ENCODE measurements at places on chromosomes 12 and 14.

DNA sequence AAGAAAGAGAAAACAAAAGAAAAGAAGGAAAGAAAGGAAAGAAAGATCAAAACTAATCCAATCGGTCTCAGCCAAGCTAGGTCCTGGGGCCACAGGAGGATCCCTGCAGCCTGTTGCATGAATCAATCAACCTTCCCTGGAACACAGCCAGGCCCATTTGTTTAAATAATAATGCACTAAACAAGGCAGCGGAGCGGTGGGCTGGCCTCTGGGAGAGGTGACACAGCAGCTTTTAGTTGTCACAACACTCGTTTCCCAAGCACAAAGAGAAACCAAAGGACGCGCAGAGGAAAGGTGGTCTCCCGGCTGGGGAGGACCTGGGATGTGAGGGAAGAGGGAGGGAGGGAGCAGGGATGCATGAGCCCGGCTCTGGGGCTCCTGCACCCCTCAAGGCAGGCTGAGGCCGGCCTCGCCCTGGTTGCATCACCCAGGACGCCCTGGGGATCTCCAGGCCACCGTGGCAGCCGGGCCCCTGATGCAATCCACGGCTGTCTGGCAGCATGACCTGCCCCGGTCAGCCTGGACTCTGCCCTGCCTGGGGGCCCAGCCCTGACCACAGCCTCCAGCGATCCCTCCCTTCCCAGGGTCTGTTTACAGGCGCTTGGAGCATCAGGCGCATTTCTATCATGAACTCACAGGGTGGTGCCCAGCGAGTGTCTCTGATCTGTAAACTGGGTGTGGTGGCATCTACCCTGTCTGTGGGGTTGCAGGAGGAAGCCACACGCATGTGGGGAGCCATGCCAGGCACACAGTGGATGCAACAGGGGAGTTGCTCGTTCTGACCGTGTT, 32.5 kb downstream of the MMP17 start:
- DNase-seq = peak; percentile 83

- DNase-seq = no peak
Observed at GRCh38 chr12:28869197-28869596, 279.9 kb upstream of the FAR2 start.

DNA sequence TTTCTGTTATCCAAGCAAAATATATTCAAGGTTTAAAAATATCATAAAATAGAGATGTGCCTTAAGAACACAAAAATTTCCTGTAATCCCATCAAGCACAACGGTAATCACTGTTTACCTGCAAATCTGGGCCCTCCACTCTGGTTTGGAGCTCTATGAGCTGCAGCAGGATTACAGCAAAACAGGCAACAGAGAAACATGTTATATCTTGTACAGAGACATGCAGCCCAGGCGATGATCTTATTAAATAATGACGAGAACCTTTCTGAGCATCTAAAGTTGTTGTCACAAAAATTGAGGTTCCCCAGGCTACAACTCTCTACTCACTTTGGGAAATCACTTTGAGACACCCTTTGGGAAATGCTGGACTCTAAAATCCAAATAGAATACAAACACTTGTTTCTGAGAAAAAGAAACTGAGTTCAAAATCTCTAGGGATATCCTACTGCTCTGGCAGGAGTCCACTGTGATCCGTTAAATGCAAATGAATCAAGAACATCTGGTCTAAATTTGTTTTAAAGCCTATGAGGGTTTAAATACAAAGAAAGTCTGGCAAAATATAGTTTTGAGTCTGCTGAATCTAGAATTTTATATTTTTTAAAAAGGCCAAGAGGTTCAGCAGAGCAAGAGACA, 36.3 kb downstream of the STON2 start:
- no peak for DNase-seq

DNA sequence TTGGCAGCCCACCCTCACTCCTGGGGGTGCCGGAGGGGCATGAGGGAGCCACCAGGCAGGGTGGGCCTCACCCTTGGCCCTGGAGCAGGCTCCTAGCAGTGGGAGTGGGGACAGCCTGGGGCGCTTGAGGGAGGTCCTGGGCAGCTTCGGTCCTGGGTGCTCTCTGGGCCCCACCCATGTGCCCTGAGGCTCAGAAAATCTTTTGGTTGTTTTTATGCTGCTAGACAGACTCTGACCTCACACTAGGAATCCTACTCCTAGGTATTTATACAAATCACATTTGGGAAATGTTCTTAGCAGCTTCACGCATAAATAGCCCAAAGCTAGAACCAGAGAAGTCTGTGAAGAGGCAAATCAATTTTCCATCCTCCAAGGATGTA, 10.9 kb upstream of the ULK1 start:
- no peak for DNase-seq

- DNase-seq = no peak
Observed at GRCh38 chr12:93862424-93862823, 185.2 kb downstream of the CRADD start.

DNA sequence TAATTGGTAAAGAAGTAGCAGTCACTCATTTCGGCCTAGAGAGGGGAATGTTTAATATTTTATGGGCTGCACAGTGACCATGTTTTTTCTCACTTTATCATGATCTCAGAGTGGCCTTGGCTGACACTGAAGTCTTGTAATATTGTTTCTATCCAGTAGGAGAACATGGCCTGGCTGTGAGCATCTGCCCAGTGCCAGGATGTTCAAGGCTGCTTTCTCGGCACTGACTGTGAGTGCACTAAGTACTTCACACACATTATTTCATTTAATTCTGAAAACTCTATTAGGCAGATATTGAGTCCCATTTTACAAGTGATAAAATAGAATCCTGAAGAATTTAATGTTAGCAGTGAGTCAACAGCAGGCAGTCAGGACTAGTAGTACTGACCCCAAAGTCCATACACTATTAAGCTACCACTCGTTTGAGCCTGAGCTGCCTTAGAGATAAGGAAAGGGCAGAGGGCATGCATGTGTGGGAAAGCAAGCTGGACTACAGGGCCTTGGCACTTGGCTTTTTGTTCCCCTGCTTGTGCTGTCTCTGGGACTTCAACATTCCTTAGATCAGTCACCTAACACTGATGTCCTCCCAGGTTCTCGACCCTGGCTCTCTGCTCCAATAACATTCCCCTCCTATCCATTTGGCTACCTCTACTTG, 42.2 kb upstream of the APPL2 start:
- DNase-seq = no peak

DNA sequence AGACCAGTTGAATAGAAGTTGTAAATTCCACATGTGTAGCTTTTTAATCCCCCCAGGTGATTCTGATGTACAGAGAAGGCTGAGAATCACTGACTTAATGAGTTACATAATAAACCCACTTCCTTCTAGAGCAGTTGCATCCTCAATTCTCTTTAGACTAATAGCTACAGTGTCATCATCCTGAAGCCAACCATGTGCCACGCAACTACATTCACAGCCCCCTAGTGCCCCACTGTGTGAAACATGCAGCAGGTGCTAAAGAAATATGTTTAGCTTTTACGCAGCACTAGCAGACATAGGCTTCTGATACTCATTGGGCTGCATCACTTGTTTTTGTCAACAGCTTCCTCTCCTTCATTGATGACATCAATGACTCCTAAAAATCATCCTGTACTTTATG, 1168.3 kb downstream of the BCL11B start:
- DNase-seq = no peak

GRCh38 chr12:58812214-58812613, 108.1 kb downstream of the LRIG3 start:
- DNase-seq = no peak

DNA sequence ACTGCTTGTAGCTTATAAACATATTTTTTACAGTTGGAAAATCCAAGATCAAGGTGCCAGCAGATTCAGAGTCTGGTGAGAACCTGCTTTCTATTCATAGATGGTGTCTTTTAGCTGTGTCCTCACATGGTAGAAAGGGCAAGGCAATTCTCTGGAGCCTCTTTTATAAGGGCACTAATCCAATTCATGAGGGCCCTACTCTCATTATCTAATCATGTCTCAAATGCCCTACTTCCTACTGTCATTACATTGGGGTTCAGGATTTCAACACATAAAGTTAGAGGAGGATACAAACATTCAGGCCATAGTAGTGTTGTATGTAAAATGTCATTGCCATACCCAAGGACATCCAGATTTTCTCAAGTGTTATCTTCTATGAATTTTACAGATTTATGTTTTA, 496.4 kb downstream of the TMTC2 start:
- no peak for DNase-seq

GRCh38 chr12:107677671-107678070, 7.9 kb upstream of the PWP1 start:
- DNase-seq = no peak

GRCh38 chr12:87117526-87117925, 861.3 kb upstream of the MGAT4C start:
- no peak for DNase-seq

GRCh38 chr12:124279846-124280360, 15.0 kb upstream of the RFLNA start:
- no peak for DNase-seq

DNA sequence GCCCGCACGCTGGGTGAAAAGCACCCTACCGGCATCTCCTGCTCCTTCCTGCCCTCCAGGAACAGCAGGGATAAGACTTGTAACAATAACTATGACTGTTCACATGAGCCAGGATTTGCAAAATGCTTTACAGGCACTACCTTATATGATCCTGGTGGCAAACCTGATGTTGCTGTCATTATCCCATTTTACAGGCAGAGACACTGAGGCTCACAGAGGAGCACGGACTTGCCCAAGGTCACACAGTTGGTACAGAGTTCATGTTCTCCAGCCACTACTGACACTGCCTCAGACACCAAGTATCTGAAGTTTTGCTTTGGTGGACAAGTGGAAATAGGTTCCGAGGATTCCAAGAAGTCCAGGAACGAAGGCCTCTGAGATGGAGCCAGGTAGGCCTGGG, 22.6 kb downstream of the GLTP start:
- no peak for DNase-seq

GRCh38 chr12:1170411-1170810, 179.4 kb downstream of the ERC1 start:
- DNase-seq = no peak

DNA sequence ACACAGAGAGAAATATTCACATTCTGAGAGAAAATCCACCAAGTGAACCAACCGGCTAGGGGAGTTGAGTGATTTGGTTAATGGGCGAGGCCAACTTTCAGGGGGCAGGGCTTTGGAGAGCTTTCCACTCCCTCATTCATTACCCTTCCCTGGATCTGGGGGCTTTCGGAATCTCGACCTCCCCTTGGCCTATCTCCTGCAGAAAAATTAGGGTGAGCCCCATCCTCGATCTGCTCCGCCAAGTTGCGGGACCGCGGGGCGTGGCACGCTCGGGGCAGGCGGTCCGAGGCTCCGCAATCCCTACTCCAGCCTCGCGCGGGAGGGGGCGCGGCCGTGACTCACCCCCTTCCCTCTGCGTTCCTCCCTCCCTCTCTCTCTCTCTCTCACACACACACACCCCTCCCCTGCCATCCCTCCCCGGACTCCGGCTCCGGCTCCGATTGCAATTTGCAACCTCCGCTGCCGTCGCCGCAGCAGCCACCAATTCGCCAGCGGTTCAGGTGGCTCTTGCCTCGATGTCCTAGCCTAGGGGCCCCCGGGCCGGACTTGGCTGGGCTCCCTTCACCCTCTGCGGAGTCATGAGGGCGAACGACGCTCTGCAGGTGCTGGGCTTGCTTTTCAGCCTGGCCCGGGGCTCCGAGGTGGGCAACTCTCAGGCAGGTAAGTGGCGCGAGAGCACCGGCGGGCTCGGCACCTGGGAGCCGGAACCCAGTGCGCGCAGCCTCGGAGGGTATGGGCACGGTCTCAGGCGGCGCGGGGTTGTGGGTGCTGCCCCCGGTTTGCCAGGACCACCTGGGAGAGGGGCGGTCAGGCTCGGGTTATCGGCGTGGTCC, at the start of gene ERBB3:
Gene ERBB3, plus strand, starts transcription at position 443 of the 833 bp plus-strand sequence. Its CDS starts 136 bp downstream, at position 579.
- peak; percentile 73 for DNase-seq

DNA sequence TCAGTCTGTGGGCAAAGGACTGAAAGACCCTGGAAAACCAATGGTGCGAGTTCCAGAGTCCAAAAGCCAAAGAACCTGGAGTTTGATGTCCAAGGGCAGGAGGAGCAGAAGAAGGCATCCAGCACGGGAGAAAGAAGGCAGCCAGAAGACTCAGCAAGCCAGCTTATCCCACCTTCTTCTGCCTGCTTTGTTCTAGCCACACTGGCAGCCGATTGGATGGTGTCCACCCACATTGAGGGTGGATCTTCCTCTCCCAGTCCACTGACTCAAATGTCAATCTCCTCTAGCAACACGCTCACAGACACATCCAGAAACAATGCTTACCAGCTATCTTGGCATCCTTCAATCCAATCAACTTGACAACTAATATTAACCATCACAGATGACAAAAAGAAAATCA, 57.2 kb upstream of the CAPRIN2 start:
- no peak for DNase-seq

DNA sequence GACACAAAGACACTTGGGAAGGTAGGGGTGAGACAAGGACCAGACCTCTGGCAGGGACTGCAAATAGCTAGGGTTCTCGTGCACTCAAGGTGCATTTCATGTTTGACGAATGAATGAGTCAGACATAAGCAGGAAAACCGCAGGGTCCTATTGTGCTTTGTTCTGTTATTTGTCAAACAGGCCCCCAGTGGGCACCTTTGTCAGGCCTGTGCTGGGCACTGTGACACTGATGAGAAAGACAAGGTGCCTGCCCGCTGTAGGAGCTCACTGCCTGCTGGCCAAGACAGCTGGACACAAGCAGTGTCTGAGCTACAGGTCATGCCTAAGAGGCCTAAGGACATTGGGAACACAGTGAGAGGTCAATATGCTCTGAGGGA, 2.3 kb downstream of the OTUB2 start:
- DNase-seq = peak; percentile 25

DNA sequence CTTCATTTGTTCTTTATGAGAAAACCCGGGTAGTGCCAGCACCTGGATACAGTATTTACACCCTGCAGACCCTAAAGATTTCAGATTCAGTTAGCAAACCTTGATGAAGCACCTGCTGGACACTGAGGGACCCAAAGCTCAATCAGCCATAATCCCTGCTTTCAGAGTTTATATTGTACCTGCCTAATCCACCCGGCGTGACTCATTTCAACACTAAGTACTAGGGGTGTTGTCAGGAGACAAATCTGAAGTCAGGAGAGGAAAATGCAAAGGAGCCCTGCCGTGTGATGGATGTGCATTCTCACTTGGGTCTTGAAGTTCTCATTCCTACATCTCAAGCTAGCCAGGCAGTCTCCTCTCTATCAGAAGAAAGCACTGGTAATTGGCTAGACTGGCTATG, 176.7 kb upstream of the BCL2L14 start:
- no peak for DNase-seq

GRCh38 chr12:4169531-4169930, 104.0 kb upstream of the CCND2 start:
- no peak for DNase-seq

DNA sequence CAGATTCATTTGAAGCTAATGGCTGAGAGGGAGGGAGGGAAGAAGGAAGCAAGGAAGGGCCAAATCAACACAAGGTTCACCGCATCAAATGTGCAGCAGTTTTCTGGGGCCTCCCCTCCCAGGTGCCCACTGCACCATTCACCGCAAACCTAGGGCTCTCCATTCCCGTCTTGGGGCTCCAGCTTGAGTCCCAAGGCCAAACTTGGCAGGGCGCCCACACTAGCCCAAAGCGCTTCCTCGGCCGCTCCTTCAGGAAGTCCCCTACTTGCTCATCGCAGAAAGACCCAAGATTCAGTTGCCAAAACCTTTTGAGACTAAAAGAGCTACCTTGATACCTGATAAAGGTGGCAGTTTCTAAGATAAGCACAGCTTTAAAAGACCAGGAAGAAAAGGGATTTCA, 140.5 kb upstream of the FKBP4 start:
- no peak for DNase-seq

- no peak for DNase-seq
Observed at GRCh38 chr14:37932481-37932880, 275.2 kb upstream of the SSTR1 start.
